ENCODE measurements at places on chromosomes 11 and 22.

DNA sequence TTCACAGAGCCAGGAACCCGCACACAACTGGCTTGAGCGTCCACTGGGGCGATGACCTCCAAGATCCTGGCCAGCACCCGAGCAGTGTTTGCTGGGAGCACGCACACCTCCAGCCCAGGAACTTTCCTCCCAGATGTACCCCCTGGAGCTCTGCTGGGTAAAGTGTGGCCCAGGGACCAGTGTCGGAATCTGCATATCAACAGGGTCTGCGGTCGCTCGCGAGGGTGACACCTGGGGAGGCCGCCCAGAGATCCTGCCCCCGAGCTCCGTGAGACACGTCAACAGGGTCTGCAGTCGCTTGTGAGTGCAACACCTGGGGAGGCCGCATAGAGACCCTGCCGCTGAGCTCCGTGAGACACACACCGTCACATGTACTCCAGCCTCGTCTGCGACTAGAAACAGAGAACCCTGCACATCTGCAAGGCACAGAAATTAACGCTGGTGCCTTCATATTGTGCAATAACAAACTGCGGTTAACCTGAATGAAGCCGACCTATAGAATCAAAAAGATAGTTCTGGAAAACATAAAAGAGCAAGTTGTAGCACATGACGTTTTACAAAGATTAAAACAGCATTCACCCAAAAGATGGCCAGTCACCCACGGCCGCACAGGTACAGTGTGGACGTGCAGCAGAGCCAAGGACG lies 172.4 kb downstream of the BRD1 start:
- no peak for DNase-seq

- peak; percentile 19 for DNase-seq
Measured at GRCh38 chr22:50621948-50622722, 5.8 kb downstream of the ARSA start.

- no peak for DNase-seq
Measured at GRCh38 chr11:80321786-80322185, 881.0 kb upstream of the TENM4 start.

DNA sequence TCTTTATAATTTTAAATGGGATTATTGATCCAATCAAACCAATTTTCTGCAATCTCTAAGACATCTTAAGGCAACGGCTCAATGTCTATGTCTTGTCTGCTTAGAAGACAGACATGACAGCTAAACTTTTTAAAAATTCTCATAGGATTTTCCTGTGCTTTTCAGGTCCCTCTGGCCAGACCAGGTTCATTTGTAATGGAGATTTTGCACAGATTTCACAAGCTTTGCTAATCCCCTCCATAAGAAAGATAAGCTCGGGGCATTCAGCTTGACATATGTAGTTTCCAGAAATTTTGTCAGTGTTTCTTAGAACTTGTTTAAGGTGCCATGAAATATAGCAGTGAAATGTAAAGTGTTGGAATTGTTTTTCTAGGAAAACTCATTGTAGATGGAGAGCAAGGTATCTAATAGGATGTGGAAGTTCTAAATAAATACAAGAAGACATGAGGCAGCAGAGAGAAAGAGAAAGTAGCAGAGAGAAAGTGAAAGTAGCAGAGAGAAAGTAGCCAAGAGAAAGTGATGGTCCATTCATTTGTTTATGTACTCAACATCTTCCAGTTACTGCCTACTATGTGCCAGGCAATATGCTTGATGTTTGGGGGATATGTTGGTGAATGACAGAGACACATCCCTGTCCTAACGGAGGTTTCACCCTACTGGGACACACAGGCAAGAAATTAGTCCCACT lies 219.1 kb upstream of the ARHGAP42 start:
- DNase-seq, result no peak

GRCh38 chr11:119617340-119617713 lies 111.7 kb downstream of the NECTIN1 start:
- DNase-seq, result no peak

DNA sequence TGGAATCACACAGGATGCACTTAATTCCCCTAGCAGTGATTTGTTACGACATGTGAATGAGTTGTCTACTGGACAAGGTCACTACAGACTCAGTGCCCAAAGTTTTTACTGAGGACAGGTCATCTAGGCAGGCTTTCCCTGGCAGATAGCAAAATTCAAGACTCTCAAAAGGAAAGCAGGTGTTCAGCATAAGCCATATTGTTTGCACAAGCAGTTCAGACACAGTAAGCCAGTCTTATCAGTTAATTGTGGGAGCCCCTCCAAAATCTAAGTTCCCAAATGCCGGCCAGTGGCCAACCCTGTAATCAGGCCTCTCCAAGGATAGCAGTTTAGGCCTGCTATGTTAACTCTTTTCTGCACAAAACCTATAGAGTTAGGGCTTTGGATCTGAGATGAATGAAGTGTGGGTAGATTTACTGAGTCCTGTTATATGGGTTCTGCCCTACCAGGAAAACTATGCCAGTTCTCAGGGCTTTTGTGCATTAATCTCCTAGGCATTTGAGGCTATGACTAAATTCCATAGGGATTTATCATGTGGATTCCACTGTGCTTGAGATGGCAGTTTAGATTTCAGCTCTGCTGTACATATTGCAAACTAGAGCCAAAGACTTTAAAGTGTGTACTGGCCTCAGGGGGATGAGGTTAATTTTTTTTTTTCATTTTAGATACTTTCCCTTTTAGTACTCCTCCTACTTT lies 4.8 kb upstream of the ARHGEF12 start:
- no peak for DNase-seq

DNA sequence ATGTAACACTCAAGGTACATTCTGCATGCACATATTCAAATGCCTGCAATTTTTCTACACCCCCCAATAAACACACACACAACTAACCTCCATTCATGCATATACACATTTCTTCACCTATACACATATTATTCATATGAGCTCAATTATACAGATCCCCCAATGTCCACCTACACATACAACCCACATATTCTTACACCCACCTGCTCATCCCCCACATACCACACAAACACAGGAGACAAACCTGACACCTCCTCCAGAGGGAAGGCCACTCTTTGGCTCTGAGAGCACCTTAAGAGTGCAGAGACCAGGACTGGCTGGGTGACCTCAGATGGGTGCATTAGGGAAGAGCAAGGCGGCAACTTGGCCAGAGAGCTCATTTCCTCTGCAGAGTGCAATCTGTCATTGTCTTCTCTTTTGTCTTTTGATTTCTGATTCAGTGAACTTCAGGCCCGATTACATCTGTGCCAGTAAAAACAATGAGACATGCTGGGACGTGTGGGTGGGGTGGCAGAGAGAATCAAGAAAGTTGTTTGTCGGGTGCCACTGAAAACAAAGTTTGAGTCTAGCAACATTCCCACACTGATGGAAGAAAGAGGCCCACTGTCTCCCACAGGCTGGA lies 208.4 kb downstream of the NXPE2 start:
- no peak for DNase-seq

Measured in naive thymus-derived CD4-positive, alpha-beta T cell (primary cell).